ENCODE measurements at places on chromosomes 6 and 20.

DNA sequence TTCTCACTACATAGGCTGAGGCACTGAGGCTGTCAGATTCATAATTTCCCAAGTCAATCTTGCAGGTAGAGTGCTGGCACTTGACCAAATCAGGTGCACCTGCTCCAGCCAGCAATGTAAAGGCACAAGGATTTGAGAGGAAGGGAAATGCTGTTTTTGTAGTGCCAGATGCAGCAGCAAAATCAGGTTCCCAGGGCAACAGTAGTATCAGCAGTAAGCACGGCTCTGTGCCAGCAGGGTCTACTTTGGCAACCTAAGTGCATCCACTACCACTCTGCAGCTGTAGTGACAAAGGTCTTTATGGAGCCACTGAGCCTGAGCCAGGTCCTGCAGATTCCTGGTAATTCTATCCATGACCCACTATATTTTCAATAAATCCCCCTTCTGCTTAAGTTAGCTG, 329.5 kb downstream of the TPBG start:
- DNase-seq = no peak

- peak; percentile 56 for DNase-seq
These were observed 9.0 kb downstream of the ADA start for GRCh38 chr20:44642203-44643153.

GRCh38 chr6:66189915-66190314, 482.9 kb upstream of the EYS start:
- no peak for DNase-seq

DNA sequence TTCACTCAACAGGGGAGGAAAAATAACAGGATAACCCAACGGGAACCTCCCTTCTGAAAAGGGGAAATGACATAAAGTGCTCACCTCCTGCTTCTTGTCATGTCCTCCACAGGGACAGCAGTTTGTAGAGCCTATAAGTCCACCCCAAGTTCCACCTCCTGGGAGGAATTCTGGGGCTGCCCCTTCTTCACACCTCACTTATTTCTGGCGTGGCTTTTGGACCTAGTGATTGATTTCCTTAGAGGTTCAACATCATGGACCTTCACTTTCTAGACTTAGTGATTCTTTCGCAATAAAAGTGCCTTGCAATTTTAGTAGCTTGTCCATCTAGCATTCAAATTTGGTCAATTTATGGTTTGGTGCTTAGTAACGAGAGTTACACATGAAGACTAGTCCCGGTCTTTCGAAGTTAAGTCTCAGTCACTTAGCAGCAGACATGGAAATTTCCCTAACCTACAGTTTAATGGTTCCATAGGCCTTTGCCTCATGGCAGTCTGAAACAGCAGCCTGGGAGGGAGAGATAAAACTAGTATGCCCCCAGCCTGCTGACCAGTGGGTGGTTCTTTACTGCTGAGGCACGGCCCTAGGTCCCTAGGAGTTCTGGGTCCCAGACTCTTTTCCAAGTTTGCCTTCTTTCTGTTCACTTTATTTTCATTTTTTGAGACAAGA, 59.2 kb upstream of the CDKAL1 start:
- no peak for DNase-seq

DNA sequence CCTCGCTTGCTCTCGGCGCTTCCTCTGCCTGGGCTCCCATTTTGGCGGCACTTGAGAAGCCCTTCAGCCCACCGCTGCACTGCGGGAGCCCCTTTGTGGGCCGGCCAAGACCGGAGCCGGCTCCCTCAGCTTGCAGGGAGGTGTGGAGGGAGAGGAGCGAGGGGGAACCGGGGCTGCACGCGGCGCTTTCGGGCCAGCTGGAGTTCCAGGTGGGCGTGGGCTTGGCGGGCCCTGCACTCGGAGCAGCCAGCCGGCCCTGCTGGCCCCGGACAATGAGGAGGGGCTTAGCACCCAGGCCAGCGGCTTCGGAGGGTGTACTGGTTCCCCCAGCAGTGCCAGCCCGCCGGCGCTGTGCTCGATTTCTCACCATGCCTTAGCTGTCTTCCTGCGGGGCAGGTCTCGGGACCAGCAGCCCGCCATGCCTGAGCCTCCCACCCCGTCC, 10.2 kb upstream of the SRPK1 start:
- no peak for DNase-seq

GRCh38 chr6:93567164-93567563, 147.8 kb upstream of the EPHA7 start:
- DNase-seq = no peak

- DNase-seq = no peak
These were observed 53.6 kb upstream of the E2F3 start for GRCh38 chr6:20348041-20348440.

DNA sequence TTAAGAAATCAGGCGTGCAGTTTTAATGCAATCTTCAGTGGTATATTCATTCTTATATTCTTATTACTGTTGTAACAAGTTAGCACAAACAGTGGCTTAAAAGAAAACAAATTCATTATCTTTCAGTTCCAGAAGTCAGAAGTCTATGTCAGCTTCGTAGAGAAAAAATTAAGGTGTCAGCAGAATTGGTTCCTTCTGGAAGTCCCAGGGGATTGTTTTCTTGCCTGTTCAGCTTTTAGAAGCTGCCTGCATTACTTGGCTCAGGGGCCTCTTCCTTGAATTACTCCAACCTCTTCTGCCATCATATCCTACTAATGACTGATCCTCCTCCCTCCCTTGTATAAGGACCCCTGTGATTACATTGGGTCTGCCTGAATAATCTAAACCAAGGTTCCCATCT, 243.9 kb downstream of the ZNF217 start:
- no peak for DNase-seq

DNA sequence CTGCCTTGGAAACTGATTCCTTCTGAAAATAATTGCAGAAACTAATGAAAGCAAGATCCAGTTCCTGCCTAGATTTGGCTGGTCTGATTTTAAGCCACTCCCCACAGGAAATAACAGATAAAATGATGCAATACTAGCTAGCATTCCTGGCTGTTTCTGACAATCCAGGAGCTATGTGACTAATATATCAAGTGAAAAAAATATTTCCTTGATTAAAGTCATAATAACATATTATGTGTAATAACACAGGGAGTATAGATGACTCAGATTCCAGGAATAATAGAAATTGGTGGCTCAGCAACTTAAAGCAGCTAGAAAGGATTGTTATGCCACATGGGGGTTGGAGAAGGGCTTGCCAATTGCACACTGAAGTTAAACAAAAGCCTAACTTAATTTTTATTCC, 182.7 kb upstream of the SALL4 start:
- peak; percentile 98 for DNase-seq

DNA sequence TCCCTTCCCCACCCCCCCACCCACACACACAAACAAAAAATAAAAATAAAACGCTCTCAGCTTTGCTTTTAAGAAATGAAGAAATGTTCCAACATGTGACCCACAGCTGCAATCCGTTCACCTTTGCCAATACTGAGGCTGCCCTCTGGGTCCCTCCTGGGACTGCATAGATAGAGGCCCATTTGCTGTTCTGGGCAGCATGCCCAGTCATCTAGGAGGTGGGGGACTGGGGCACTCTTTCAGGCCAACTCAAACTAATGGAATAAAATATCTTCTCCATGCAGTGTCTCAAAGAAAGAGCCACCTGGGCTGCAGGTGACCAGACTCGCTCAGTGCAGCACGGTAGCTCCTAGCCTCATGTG, 79.9 kb downstream of the SLC22A3 start:
- peak; percentile 88 for DNase-seq

GRCh38 chr6:156902782-156903181, 125.6 kb downstream of the ARID1B start:
- no peak for DNase-seq

DNA sequence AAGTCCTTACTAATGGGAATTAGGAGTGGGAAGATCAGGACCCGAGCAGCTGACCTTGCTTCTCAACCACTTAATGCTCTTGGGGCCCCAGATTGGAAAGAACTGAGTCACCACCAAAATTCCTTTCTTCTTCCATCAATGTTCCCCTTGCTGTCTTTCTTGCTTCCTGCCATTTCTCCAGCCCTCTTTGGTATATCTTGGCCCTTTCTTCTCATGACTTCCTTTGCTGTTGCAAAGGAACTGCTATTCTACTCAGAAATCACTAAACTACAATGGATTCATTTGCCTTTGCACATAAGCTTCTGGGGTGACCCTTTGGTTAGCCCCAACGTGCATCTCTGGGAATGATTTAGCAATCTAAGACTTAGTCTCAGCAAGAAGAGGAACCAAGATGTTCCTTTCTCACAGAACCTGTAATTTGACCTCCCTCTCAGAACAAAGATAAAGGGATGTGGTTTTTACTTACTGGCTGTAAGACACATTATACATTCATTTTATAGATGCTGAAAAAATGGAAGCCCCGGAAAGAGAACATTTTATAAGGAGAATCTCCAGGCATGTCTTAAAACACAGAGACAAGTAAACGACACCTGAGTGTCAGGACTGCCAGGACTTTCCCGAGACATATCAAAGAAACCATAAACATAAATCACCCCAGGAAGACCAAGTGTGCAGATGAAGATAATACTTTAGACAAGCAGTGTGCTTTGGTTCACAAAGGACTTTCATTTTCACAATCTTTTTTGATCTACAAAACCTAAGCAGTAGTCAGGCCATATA, 99.0 kb upstream of the TNFAIP3 start:
- no peak for DNase-seq

- DNase-seq = no peak
These were observed 15.5 kb downstream of the RARS2 start for GRCh38 chr6:87574237-87574804.

DNA sequence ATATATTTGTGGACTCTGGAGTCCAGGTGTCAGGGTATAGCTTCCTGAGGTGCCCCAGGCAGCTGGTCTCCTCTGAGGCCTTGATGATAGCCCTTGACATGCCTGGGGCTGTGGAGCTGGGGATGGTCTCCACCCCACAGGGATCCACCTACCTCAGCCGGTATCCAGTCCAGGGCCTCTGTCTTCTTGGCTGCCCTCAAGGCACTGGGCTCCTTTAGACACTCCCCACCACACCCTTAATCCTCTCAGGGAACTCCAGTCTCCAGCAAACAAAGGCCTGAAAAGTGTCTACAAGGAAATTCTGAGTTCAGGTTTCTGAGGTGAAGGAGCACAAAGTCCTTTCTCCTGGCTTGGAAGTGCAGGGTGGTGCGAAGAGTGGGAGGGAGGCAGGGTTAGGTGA, 44.6 kb upstream of the DDR1 start:
- DNase-seq = no peak

GRCh38 chr20:14264869-14265268, 72.5 kb downstream of the FLRT3 start:
- peak; percentile 25 for DNase-seq

- DNase-seq = no peak
These were observed 94.1 kb downstream of the CDH26 start for GRCh38 chr20:60052322-60052721.

DNA sequence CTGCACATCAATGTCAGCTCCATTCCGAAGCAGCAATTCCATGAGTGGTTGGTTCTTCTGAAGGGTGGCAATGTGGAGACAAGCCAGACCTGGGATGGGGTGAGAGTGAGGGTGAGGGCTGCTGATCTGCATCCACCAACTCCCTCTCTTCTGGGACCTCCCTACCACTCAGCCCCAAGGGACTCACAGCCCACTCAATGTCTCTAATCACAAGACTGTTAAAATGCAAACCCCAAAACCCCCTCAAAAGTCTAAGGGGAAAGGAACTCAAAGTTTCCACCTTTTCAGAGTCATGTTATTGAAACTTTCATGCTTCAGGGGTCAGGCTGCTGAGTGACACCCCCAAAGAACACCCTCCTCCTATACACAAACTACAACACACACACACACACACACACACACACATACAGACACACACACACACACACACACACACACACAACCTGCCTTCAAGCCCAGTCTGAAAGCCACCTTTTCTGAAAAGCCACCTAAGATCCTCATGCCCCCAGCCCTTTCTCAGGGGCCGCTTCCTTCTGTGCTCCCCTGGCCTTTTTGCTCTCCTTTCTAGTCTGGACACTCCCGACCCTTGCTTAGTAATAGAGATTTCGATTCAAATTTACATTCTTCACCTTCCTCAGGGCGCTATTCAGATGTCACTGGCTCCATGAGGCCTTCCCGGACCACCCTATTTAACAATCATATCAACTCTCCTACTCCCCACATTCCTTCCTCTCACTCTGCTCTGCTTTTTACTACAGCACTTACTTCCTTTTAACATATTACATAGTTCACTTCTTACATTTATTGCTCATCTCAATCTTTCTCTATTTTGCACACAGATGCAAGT, 3.3 kb upstream of the SLC35B2 start:
- no peak for DNase-seq

DNA sequence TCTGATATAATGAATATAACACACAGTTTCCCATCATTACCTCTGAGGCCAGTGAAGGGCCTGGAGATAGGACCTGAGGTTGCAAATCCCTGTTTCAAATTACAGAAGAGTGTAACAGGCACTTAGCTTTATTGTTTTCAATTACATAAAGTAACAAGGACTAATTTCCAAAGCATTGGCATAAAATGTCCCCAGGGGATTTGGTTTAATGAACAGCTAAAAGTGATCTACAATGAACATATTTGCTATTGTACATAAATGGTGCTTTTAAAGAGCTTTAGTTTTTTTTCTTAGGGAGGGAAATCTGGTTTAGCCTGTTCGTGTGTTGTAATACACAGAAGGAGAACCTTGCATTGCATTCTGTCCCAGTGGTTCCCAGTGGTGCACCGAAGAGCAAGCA, 54.4 kb downstream of the HMGN3 start:
- DNase-seq = no peak

- no peak for DNase-seq
These were observed 25.0 kb downstream of the FRMD1 start for GRCh38 chr6:168053957-168054471.

DNA sequence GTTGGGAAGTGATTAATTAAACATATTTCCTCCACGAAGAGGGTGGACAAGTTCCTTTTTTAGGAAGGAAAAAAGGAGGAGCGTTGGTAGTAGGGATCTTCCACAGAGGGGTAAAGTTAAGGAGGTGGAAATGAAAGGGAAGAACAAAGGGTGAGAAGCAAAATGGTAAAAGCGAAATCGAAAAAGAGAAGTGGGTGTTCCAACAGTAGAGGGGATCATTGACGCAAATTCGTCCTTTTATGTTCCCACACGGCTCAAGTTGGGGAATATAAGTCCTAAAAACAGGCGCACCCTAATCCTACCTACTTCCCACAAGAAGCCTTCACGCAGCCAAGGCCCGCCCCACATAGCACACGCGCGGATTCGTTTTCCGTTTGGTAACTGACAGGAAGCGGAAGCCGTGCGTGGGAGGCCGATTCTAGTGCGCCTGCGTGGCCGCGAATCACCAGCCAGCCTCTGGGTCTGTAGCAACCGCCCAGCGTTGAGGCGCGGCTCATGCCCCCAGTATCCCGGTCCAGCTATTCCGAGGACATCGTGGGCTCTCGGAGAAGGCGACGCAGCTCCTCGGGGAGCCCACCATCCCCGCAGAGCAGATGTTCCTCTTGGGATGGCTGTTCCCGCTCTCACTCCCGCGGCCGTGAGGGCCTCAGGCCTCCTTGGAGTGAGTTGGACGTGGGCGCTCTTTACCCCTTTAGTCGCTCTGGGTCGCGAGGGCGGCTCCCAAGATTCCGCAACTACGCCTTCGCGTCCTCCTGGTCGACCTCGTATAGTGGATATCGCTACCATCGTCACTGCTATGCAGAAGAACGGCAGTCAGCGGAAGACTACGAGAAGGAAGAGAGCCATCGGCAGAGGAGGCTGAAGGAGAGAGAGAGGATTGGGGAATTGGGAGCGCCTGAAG, at the start of gene NKAPL:
TSS of gene NKAPL (plus strand) at position 421 of the 901 bp plus-strand sequence. CDS start at position 496, 75 bp downstream.
- DNase-seq = peak; percentile 77

All from fibroblast of gingiva (primary cell).